Left cardiac atrium (tissue), 4 donors: ENCODE measurements at places on chromosomes 2 and 18. TPM values are rescaled to one million over a fixed set of nuclear protein-coding genes. Genes with fewer than 3 reads are reported as not detected.

The SP5 gene
- total RNA-seq = 0.16 TPM

The PARD6G gene
- 3.9 TPM for total RNA-seq

The IL1RL1 gene
- total RNA-seq = 54.0 TPM

The RFX8 gene
- total RNA-seq = not detected

The B3GNT2 gene
- 13.4 TPM for total RNA-seq

The RUFY4 gene
- not detected for total RNA-seq

The RBM44 gene
- total RNA-seq = 0.38 TPM

The TWIST2 gene
- 7.6 TPM for total RNA-seq

The TUBA4B gene
- total RNA-seq = not detected

The GIGYF2 gene
- 57.4 TPM for total RNA-seq

The LBH gene
- total RNA-seq = 14.6 TPM

The SLC5A6 gene
- total RNA-seq = 21.4 TPM

The PDCL3 gene
- total RNA-seq = 21.4 TPM

The CCDC121 gene
- 5.4 TPM for total RNA-seq

The ZSWIM2 gene
- not detected for total RNA-seq

The BCL2 gene
- 10.1 TPM for total RNA-seq

The ELAC1 gene
- total RNA-seq = 4.3 TPM

The PPP1R7 gene
- total RNA-seq = 68.4 TPM

The INO80D gene
- total RNA-seq = 10.8 TPM

The IGFBP2 gene
- total RNA-seq = 185 TPM

The PROKR1 gene
- not detected for total RNA-seq

The CXCR1 gene
- total RNA-seq = 0.58 TPM

The SERPINB4 gene
- total RNA-seq = not detected

The DHRS9 gene
- 76.9 TPM for total RNA-seq

The ARHGAP25 gene
- 6.8 TPM for total RNA-seq

The RESP18 gene
- not detected for total RNA-seq

The DYNAP gene
- not detected for total RNA-seq

The HES6 gene
- total RNA-seq = 3.8 TPM

The HNMT gene
- total RNA-seq = 19.0 TPM
